Left renal pelvis (tissue), 4 donors: ENCODE measurements at places on chromosomes 2 and 18. TPM values are rescaled to one million over a fixed set of nuclear protein-coding genes. Genes with fewer than 3 reads are reported as not detected.

DNA sequence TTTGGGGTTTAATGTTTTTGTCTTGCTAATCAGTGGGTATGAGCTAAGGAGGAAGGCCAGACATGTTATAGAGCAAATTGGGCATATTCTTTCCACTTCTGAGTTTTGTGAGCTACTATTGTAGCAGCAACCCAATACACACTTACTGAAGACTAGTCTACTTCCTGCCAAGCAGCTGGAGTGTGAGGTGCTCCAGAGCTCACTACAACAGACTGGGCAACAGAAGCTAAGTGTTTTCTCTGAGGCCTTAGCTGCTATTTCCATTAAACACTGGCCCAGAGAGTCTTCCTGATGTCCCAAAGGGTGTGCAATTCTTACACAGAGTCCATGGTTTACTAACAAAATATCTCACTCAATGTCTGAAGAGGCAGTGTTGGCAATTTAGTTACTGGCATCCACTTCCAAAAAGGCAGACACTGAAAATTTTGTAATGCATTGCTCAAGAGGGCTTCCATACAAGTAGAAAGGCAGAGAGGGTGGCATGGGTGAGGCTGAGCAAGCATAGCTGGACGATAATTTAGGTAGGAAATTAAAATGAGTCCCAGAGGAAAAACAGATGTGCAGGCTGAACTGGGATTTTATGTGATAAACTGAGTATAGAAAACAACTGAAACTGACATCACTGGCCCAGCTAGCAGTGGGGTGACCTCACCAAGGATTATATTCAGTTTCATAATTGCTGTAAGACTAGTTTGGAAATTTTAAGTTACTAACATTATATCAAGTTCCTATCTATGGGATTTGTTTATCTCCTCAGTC is 68.6 kb downstream of the ZC3H6 start:
- DNase-seq = no peak

DNA sequence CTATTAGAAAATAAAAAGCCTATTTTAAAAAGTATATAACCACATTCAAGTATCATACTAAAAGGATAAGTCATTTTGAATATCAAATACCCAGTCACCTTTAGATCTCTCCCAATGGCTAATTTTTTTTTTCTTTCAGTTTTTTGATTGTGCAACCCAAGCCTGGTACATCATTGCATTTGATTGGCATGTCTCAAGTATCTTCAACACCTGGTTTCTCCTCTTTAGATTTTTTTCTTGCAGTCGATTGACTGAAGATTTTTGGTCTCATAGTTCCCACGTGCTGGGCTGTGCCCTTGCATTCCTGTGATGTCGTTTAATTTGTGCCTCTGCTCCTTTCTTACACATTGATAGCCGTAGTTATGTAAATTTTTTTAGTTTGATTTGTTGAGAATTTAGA is 40.7 kb downstream of the ATIC start:
- no peak for DNase-seq

GRCh38 chr2:136219963-136220362 is 102.0 kb upstream of the CXCR4 start:
- DNase-seq = no peak

DNA sequence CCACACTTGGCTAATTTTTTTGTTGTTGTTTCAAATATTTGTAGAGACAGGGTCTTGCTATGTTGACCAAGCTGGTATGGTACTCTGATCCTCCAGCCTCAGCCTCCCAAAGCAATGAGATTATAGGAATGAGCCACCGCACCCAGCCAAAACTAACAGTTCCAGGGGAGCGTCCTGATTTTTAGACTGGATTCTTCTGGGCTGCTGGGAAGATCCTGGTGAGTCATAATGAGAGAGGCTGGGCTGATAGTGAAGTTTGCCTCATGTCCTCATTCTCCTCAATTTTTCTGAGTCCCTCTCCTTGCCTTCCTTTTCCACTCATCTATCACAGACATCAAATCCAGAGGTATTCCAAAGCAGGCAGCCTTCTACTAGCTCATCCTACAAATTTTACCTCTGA is 81.3 kb downstream of the VSNL1 start:
- no peak for DNase-seq

GRCh38 chr2:51990684-51991083 is 958.8 kb upstream of the NRXN1 start:
- no peak for DNase-seq

GRCh38 chr18:63480476-63480875 is 3.7 kb downstream of the SERPINB5 start:
- no peak for DNase-seq

DNA sequence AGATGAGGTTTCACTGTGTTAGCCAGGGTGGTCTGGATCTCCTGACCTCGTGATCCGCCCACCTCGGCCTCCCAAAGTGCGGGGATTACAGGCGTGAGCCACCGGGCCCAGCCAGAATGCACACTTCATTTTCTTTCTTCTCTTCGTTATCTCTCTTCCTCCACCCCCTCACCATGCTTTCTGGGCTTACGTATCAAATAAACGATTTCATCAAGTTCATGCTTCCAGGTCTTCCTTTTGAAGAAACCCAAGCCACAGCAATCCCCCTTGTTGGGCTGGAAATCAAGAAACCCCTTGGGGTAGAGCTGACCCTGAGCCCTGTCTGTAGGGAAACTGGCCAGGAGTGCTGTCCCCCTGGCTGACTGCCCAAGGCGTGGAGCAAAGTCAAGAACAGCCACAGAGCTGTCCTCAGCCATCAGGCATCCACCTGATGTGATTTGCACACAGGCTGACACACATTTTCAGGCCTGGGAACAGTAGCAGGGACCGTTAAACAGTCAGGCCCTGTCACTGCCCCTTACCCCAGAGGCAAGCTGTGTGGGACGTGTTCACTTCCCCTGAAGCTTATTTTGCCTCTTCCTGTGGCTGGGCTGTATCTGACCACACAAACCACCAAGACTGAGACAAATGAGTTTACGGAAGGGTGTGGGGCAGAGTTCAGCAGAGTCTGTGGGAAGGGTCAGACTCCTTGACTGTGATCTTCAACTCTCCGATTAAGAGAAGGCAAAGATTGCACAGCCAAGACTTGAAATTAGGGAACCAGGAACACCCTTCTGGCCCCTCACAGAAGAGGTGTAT is 15.1 kb upstream of the NMUR1 start:
- no peak for DNase-seq

- DNase-seq = no peak
These were observed 153.5 kb downstream of the MYCN start for GRCh38 chr2:16093639-16094529.

DNA sequence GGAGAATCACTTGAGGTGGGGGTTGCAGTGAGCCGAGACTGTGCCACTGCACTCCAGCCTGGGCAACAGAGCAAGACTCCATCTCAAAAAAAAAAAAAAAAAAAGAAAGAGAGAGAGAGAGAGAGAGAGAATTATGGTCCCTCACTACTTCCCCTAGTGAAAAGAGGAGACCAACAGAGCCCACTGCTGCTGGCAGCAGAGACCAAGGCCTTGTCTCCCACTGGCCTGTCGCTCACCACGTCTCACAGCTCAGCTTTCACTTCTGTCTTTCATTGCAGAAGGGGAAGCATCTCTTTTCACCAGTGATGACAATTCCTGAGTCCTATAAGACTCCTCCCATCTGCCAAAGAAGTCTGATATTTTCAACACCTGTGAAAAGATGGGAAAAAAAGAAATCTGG is 81.3 kb downstream of the CLHC1 start:
- DNase-seq = no peak

- no peak for DNase-seq
These were observed 368.3 kb downstream of the RAD51AP2 start for GRCh38 chr2:17149945-17150344.

GRCh38 chr2:207926133-207926988 is 99.0 kb downstream of the PLEKHM3 start:
- no peak for DNase-seq

DNA sequence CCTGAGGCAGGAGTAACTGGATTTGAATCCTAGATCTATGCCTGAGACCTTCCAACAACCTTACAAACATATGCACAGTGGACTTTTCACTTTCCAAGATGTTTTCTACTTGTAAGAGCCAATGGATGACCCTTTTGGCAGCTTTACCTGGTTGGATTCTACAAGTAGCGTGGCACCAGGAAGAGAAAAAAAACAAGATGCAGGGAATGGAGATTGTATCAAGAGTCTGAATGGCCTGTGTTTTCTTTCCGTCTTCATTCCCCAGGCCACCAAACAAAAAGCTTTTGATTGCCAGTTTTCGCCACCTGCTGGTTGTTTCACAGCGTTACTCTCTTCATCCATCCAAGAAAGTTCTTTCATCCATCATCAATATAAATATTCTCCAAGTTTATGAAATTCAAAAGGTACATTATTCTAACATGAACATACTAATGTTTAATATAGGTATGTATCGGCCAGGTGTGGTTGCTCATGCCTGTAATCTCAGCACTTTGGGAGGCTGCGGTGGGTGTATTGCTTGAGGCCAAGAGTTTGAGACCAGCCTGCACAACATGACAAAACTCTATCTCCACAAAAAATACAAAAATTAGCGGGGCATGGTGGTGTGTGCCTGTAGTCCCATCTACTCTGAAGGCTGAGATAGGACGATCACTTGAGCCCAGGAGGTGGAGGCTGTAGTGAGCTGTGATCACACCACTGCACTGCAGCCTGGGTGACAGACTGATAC is 3.5 kb upstream of the BCL2 start:
- DNase-seq = no peak

Gene ALLC
- 0.68 TPM for polyA plus RNA-seq

Gene RTN4
- 355 TPM for polyA plus RNA-seq

Gene PPM1G
- polyA plus RNA-seq = 93.1 TPM

Gene MERTK
- 5.4 TPM for polyA plus RNA-seq
